ENCODE measurements at places on chromosomes 12 and 14.

- no peak for ATAC-seq
Observed at GRCh38 chr14:96754162-96754844, 42.9 kb upstream of the VRK1 start.

DNA sequence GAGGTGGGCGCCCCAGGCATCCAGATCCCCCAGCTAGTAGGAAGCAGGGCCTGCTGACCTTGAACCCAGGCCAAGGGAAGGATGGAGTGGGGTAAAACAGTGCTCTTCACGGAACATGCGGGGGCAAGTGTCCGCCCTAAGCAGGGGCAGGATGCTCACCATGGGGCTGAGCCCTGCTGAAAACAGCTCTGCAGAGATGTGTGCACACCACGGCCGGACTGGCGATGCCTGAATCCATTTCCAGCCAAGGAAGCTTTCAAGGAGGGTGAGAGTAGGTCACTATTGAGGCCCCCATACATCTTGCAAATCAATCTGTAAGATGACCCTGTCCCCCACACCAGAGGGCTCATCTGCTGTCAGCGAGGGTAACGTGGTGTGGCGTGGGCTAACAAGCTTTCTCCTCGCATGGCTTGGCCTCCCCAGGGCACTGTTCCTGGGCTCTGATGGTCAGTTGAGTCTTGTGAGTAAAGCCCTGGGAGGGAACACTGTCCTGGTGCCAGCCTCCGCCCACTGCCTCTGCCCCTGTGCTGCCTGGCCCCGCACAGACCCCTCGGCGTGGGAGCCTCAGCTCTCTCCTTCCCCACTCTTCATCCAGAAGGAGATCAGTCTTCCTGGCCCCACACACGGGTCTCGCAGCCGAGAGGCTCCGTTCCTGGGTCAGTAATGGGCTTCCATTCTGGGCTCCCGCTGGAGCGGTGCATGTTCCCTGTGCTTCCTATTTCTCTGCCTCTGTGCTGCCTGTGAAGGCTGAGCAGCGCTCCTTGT is 69.1 kb downstream of the CCDC92 start:
- no peak for ATAC-seq

GRCh38 chr12:120735181-120735580 is 9.6 kb downstream of the ACADS start:
- ATAC-seq: no peak

- no peak for ATAC-seq
Observed at GRCh38 chr12:100468126-100468525, 5.5 kb upstream of the NR1H4 start.

- no peak for ATAC-seq
Observed at GRCh38 chr14:81986005-81986404, 452.4 kb upstream of the SEL1L start.

- no peak for ATAC-seq
Observed at GRCh38 chr12:29726321-29726692, 57.4 kb downstream of the TMTC1 start.

GRCh38 chr14:68625366-68626090 is 167.3 kb downstream of the ZFP36L1 start:
- no peak for ATAC-seq

Measured in activated CD4-positive, CD25-positive, alpha-beta regulatory T cell treated with anti-CD3 and anti-CD28 coated beads, Interleukin-2, amount 50 U/mL, for 24 hours (primary cell).